ENCODE measurements at places on chromosomes 11 and 22.

DNA sequence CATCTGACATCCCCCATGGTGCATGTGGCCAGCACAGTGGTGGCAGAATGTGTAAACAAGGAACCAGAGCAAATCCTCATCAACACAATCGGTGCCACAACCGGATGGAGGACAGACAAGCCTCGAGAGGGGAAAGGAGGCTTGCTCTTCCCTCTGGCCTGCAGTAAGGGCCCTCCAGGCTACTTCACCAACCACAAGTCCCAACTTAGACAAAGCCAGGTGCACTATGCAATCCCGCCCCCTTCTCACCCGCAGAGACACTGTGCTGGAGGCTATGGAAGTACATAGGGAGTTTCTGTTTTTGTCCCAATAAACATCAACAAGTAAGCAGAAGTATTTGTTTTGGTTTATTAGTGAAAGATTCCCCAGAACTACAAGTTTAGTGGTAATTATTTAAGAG lies 54.3 kb downstream of the SPATA19 start:
- DNase-seq = no peak

DNA sequence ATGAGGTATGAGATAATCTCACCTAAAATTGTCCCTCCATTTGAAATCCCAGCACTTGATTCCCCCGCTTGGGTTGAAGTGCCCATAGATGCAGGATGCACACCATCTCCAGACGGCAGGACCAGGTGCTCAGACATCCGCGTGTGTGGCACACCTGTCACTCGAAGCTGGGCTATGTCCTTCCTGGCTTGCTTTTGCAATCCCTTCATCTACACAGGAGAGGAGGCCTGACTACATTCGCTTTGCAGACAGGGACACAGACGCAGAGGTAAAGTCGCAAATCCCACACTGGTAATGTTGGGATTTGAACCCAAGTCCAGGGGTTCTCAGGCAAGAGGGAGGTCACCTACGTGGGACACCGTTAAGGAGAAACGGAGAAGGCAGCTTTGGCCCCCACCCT lies 7.2 kb upstream of the CYTH4 start:
- DNase-seq = no peak

GRCh38 chr22:46018859-46019258 lies 41.9 kb upstream of the WNT7B start:
- DNase-seq = no peak

- no peak for DNase-seq
Measured at GRCh38 chr11:110935018-110935640, 222.9 kb upstream of the ARHGAP20 start.

GRCh38 chr11:12158909-12159308 lies 48.5 kb downstream of the MICAL2 start:
- no peak for DNase-seq

- DNase-seq = no peak
Measured at GRCh38 chr11:112485280-112485679, 224.6 kb upstream of the PLET1 start.

DNA sequence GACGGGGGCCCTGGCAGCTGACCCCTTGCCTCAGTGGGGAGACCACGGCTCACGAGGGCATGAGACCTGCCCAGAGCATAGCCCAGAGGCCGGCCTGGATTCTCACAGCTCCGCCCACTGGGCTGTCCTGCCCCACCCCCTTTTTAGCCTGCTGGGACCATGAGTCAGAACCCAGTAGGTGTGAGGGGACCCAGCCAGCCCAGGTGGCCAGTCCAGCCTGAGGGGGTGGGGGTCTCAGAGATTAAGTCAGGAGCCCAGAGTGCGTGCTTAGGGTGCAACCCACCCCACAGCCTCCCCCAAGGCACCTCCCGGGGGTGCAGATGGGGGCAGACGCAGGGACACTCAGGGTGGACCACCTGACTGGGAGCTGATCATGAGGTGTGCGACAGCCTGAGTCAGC lies 40.1 kb upstream of the PPARA start:
- no peak for DNase-seq

GRCh38 chr22:17213976-17214375 lies 5.3 kb downstream of the ADA2 start:
- DNase-seq = peak; percentile 44

- DNase-seq = no peak
Measured at GRCh38 chr11:20518323-20518834, 81.0 kb upstream of the SLC6A5 start.

GRCh38 chr11:15991215-15991614 lies 365.1 kb downstream of the SOX6 start:
- no peak for DNase-seq

GRCh38 chr11:46161201-46161600 lies 39.9 kb upstream of the PHF21A start:
- DNase-seq = no peak

- no peak for DNase-seq
Measured at GRCh38 chr11:130181295-130182272, 22.0 kb downstream of the ST14 start.

- no peak for DNase-seq
Measured at GRCh38 chr11:1117992-1118391, 39.8 kb upstream of the MUC5AC start.

DNA sequence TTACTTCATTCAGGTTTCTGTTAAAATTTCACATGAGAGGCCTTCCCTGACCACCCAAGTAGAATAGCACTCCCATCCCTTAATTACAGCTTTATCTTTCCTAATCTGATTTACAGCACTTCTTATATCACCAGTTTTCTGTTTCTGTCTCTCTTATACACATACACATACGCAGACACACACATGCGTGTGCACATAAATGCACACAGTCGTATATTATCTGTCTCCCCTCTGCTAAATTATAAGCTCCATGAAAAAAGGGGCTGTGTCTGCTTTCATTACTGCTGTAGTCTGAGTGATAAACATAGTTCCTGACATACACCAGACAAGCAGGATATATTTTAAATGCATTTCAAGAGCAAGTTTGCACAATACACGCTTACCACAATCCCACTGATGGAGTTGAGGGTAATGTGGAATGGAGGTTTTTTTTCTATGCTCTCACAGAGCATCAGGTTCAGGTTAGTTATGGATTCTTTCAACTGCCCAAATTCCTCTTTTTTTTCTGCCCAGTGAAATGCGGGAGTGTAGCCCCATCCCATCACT lies 13.7 kb upstream of the TOP3B start:
- DNase-seq = no peak

GRCh38 chr22:37343863-37344734 lies 61.8 kb downstream of the CYTH4 start:
- no peak for DNase-seq

GRCh38 chr22:38218661-38219622 lies 17.1 kb downstream of the MAFF start:
- peak; percentile 41 for DNase-seq

DNA sequence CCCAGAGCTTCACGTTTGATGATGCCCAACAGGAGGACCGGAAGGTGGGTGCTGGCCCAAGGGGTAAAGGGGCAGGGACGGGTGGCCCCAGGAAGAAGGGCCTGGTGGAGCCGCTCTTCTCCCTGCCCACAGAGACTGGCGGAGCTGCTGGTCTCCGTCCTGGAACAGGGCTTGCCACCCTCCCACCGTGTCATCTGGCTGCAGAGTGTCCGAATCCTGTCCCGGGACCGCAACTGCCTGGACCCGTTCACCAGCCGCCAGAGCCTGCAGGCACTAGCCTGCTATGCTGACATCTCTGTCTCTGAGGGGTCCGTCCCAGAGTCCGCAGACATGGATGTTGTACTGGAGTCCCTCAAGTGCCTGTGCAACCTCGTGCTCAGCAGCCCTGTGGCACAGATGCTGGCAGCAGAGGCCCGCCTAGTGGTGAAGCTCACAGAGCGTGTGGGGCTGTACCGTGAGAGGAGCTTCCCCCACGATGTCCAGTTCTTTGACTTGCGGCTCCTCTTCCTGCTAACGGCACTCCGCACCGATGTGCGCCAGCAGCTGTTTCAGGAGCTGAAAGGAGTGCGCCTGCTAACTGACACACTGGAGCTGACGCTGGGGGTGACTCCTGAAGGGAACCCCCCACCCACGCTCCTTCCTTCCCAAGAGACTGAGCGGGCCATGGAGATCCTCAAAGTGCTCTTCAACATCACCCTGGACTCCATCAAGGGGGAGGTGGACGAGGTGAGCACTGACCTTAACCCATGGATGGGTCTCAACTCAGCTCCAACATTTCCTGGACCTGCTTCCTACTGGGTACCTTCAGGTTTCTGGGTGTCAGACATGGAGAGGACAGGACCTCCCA lies 2.0 kb downstream of the RIC8A start:
- DNase-seq = no peak

DNA sequence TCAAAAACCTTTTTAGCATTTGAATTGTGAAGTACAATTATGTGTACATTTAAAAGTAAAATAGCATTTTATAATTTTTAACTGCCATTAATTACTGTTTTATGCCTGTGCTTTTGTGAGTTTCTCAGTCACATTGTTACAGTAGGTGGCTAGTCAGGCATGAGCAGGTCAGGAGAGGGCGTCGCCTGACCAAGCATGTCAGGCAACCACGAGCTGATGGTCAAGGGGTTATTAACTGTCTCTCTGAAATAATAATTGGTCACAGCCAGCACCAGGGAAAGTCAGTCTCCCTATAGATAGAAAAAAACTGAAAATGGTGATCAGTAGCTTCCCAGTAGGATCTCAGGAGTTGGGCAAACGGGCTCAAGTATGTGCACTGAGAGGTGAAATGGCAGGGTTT lies 19.4 kb upstream of the CCDC81 start:
- no peak for DNase-seq

GRCh38 chr11:19955660-19956059 lies 204.6 kb downstream of the DBX1 start:
- DNase-seq = no peak

All from CD4-positive, alpha-beta T cell treated with Interferon alpha-2 for 1 hour (primary cell).